GM12865 (cell line): ENCODE measurements at places on chromosomes 6 and 20.

GRCh38 chr20:43840382-43841070, 74.1 kb upstream of the TOX2 start:
- peak; percentile 79 for DNase-seq

- peak; percentile 74 for DNase-seq
Observed at GRCh38 chr6:166277892-166278578, 30.2 kb downstream of the PRR18 start.

GRCh38 chr6:136956590-136957544, 34.8 kb downstream of the SLC35D3 start:
- DNase-seq, result no peak

DNA sequence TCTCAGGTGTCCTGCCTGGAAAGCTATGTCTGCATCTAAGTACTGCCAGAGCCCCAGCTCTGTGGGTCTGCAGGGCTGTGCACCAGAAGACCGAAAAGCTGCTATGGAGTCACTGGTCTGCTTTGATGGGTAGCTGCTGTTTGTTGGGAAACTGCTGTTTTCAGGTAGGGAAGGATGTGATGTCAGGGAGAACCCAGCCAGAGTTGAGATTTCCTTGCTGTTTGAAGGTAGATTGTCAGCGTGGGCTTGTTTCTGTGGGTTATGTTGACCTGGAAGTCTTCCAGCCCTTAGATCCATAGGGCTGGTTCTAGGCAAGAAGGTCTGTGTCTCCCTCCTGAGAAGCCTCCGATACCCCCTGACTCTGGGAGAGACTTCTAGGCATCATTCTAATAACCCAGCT, 12.2 kb upstream of the SHLD1 start:
- no peak for DNase-seq

- DNase-seq, result no peak
Observed at GRCh38 chr6:50925548-50925947, 106.9 kb downstream of the TFAP2B start.

DNA sequence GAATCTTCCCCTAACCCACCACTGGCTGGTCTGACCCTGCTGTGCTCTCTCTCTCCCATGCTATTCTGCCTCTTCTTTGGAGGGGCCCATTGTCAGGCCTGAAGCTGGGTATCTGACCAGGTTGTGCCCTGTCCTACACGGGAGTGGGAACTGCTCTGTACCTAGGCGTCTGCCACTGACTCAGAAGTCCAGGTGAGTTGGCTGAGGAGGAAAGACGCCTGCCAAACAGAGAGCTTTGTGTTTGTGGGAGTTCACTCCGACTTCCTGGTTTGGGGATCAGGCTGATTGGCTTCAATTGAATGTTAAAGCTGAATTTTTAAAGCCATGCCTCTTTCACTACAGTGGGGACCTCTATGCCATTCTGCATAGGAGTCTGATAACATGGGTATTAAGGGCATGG, 136.0 kb downstream of the CCDC170 start:
- DNase-seq, result no peak

GRCh38 chr6:11767458-11767857, 11.1 kb downstream of the ADTRP start:
- DNase-seq, result no peak

DNA sequence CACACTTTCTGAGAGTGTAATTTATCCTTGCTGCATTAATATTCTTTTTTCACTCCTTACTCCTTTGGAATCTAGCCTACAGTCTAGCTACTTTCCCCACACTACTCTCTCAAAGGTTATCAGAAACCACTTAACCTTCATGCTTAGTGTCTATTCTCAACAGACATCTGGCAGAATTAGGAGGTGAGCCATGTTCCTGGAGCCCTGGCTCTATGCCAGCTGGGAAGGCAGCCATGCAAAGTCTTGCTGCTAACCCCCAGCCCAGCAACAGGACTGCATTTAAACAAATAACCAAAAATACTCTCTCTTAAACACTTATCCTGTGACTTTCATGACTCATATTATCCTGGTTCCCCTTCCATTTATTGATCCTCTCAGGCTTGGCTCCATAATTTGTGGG, 260.2 kb downstream of the BCKDHB start:
- no peak for DNase-seq

GRCh38 chr6:26342106-26343004, 22.6 kb upstream of the BTN3A2 start:
- peak; percentile 82 for DNase-seq
